ENCODE measurements at places on chromosomes 16 and 17.

DNA sequence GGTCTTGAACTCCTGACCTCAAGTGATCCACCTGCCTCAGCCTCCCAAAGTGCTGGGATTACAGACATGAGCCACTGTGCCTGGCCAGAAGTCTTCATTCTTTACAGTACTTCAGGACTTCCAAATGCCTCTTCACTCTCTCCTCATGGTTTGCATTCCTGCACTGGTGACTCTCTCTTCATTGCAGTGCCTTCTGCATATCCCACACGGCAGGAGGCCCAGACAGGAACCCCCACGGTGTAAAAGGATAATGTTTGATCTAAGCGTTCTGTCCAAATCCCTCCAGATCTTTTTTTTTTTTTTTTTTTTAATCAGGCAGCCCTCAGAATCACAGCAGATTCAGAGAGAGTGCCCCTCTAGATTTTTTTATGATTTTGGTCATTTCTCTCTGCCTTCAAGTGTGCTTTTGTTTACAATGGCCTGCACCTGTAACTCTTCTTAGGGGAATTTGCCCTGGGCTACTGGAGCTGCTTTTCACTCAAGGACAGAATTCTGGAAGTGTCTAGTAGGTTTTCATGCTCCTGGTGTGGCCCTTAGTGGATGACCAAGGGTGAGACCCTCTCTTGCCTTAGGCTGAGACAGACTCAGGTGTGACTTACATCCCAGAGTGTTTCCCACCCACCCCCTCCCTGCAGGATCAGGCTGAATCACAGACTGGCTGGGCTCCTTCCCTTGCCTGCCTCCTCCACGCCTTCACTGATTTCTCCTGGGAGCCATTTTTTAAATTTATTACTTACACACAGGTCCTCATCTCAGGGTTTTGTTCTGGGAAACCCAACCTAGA is 19.8 kb upstream of the NF1 start:
- peak; percentile 22 for DNase-seq

DNA sequence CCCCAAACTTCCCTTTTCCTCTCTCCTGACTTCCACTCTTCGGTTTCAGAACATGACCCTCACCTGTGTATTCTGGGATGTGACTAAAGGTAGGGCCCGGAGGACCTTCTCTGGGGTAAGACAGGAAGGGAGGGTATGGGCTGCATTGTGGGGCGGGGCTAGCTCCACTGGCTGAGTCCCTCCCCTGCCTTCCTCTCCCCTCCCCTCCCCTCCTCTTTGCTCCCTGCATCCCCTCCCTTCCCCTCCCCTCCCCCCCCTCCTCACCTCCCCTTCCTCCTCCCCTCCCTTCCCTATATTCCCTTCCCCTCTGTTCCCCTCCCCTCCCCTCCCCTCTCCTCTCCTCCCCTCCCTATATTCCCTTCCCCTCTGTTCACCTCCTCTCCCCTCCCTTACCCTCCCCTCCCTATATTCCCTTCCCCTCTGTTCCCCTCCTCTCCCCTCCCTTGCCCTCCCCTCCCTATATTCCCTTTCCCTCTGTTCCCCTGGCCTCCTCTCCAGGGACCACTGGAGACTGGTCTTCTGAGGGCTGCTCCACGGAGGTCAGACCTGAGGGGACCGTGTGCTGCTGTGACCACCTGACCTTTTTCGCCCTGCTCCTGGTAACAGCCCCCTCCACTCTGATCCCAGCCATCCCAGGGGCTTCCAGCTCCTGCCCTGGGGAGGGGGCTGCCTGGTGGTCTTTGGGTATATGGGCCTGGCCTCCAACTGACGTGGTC is 11.8 kb downstream of the ADGRG3 start:
- DNase-seq = no peak

DNA sequence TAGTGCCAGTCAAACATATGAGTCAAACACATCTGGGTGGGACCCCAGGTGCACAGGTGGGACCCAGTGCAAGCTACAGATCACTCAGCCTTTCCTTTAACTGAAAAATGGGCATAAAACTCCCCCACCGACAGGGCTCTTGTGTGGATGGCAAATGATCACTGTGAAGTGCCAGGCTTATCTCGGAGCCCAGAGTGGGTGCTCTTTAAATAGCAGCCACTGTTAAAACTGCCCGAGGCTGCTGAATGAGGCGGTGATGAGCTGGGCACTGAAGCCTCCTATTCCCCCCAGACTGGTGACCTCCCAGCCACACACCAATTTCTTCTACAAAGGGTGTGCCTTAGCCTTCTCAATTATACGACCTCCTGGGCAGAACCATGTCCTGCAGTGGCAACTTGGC is 433.8 kb downstream of the SLC39A11 start:
- no peak for DNase-seq

- no peak for DNase-seq
These were observed 4.8 kb downstream of the CIAO3 start for GRCh38 chr16:735982-736453.

DNA sequence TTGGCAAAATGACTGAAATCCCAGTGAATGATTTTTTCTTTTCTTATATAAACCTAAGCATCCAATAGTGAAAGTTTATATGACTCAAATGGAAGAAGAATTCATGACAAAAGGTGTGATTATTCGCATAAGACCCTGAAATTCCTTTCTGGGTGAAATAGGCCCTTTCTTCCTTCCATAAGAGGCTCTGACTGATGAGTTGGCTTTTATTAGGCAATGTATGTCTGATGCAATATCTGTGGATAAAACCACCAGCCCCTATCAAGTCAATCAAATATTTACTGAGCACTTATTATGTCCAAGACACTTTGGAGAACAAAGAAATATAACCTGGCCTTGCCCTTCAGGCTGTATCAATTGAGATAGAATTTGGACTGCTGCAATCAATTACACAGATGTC is 316.6 kb downstream of the CDH13 start:
- no peak for DNase-seq

- no peak for DNase-seq
These were observed 468.2 kb downstream of the XYLT1 start for GRCh38 chr16:17002565-17002964.

DNA sequence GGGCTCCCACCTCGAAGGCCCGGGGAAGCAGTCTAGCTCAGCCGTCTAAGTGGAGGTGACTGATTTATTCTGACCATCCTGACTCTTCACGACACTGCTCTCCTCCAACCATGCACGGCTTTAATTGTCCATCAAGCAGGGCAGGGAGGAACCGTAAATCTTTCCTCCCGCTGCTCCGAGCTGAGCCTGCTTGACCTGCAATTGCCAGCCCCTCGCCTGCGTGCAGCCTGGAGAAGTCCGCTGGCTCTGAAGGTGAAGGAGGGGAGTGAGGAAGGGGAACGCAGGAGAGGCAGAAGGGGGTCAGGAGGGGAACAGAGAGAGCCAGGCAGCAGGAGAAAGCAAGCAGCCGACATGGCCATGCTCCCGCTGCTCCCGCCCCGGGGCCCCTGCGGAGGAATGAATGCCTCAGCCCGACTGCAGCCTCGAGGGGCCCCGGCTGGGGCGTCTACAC is 10.1 kb downstream of the RBFOX3 start:
- DNase-seq = peak; percentile 69

DNA sequence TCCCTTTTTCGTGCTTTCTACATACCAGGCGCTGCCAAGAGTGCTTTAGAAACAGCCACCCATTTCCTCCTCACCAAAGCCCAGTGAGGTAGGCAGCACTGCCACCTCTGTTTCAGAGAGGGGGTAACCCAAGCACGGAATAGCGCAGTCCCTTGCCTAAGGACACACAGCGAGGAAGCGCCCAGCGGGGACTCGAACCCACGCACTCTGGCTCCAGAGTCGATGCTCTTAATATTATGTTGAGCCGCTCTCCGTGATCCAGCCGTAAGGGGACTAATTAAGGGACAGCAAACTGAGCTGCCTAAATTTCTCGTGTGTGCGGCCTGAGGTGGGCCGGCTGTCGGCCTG is 497 bp downstream of the CES1 start:
- DNase-seq = no peak

DNA sequence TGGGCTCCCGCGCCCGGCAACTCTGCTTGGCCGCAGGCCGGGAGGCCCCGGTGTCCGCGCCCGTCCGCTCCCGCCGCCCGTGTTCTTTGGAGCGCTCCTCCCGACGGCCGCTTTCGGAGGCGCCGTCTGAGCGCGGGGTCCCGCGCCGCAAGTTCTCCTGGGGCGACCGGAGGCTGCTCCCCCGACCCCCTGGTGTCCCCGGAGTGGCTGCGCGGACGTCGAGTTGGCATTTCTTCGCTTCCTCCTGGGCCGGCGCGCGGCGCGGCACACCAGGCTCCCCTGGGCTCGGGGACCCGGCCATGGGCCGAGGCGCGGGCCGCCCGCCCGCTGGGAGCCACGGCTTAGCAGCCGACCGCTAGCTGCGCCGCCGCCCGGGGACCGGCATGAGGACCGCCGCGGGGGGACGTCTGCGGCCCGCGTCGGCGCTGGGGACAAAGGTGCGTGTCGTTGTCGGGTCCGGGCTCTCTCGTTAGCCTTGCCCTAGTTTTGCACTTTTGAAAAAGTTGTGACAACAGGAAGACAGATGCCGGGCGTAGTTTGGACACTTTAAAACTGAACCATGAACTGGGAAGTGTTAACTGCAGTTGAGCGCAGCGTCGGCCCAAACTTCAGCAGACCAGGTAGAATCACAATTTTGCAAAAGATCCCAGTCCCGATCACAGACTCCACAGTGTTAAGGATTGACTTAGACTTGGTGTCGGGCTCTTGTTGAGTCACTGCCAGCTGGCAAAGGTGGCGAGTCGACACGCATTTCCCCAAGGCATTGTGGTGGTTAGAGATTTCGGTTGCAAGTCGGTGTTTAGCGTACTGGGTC is 700 bp downstream of the UBN1 start:
- DNase-seq = peak; percentile 49

GRCh38 chr16:58243528-58244004 is 45.7 kb upstream of the CSNK2A2 start:
- DNase-seq = no peak

DNA sequence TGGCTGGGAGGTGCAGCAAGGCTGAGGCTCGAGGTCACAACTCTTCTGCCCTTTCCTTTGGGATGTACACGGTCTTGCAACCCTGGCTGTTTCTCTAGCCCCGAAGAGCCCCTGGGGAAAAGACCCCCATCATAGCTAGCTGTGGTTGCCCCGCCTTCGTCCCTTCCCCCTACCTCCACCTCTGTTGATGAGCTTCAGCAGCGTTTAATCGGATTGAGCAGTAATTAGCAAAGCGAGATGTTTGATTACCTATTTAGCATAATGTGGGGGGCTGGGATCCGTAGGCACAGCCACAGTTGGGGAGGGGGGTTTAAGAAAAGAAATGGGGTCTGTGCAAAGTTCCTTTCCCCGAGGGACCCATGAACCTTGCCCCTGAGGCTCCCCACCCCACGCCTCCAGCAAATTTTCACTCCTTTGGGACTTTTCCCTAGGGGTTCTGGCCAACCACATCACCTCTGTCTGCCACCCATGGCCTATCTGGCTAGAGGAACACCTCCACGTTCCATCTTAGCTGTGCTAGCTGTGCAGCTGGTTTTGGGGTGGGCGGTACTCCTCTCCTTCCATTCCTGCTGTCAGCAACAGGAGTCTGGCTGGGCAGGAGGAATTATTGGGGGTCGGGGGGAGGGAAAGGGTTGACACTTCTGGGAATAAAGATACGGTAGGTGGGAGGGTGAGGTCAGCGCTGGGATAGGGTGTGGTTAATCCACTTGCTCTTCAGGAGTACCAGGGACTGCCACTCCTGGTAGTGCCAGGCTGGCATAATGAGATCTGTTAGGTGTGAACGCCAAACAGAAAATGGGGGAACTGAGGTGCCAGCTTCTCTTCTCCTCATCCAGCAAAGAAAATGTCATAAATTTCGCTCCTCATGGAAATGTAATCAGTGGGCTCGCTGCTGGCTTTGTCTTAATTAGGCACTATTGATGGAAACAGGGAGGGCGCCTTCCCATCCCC is 1.3 kb upstream of the DNAH2 start:
- DNase-seq = peak; percentile 33

DNA sequence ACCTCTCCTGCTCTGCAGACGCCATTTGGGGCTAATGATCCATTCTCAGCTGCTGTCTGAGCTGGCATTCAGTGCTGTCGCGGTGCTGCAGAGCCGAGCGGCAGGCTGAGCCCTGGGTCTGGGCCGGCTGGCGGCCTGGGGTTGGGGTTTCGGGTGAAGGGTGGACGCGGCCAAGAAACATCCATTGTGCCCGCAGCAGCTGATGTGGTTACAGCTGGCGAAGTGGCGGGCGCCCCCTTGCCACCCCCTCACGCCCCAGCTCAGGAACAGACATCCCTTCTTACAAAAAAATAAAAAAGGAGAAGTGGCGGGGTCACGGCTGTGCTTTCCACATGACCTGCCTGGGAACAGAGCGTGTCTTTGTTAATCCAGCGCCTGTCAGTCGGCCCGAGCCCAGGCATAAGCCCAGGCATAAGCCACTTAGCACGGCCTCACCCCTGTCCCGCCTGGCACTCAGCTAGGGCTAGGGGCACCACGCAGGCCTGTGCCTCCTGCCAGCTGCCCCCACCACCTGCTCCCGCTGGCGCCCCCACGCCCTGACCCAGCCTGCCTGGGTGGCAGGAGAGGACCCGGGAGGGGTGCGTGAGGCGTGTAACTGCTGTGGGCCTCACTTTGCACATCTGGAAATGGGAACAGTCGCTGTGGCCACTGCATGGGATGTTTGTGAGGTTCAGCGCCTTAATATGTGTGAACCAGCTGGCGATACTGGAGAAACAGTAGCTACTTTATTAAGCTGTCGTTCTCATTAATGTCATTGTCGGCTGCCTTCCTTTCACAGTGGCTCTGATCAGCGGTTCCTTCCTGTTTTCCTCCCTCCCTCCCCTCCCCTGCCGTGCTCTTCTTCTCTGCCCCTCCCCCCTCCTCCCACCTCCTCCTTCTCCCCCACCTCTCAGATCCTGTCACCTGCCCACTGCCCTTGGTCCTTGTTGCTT is 197.7 kb upstream of the CIBAR2 start:
- no peak for DNase-seq

GRCh38 chr16:57409870-57410587 is 5.5 kb downstream of the CCL17 start:
- DNase-seq = peak; percentile 38

- DNase-seq = no peak
These were observed 224.7 kb downstream of the SOX9 start for GRCh38 chr17:72345536-72345935.

DNA sequence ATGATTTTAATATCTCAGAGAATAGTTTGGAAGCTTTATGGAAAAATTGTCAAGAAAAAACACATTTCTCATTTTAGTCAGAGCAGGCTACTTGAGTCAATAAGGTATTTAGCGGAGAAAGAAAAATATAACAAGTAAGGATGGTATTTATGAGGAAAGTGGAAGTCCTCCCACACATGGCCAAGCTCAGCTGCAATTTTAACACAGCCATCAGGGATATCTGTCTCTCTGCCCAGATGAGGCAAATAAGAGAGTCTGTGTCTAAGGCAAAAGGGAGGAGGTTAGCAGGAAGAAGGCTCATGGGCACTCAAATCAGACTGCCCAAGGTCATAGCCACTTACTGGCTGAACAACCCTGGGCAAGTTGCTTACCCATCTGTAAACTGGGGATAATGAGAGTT is 5.2 kb upstream of the CMTM2 start:
- no peak for DNase-seq

DNA sequence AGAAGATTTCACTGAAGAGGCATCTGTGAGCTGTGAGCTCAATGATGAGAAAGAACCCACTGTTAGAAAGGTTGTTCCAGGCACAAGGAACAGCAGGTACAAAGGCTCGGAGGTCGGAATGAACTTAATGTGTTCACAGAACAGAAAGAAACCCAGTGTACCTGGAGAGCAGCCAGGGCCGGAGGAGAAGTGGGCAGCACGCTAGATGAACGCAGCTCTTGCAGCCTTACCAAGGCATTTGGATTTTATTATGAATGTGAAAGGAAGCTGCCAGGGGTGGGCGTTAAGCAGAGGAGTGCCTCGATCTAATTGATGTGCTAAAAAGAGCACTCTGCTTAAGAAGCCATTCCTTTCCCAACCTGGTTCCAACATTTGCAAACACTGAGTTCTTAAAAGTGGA is 19.0 kb downstream of the EEF2K start:
- no peak for DNase-seq

GRCh38 chr16:78286065-78286464 is 186.6 kb downstream of the WWOX start:
- DNase-seq = no peak
